ENCODE measurements at places on chromosomes 1 and 21. TPM values are rescaled to one million over a fixed set of nuclear protein-coding genes. Genes with fewer than 3 reads are reported as not detected.

The CFHR4 gene
- total RNA-seq, result not detected

The TYW3 gene
- 12.0 TPM for total RNA-seq

The TRIM58 gene
- total RNA-seq, result 0.19 TPM

The SEC16B gene
- 0.61 TPM for total RNA-seq

The CD101 gene
- 2.5 TPM for total RNA-seq

The CCDC27 gene
- total RNA-seq, result not detected

The CSF3R gene
- 0.42 TPM for total RNA-seq

The RGS4 gene
- total RNA-seq, result 0.26 TPM

The AXDND1 gene
- total RNA-seq, result not detected

The CYP4X1 gene
- total RNA-seq, result 31.0 TPM

The RNF186 gene
- total RNA-seq, result not detected

The CFHR1 gene
- not detected for total RNA-seq

The CIART gene
- 6.7 TPM for total RNA-seq

The C8B gene
- not detected for total RNA-seq

The SPAG17 gene
- 20.9 TPM for total RNA-seq

- H3K27ac ChIP-seq, result no peak overlapping the region
- no peaks in the 10 kb centered on the region for H3K36me3 ChIP-seq
- no peak for DNase-seq
- peaks cover 29% of the 10 kb centered on the region for H3K4me1 ChIP-seq
- no peaks in the 10 kb centered on the region for H3K27me3 ChIP-seq
Observed at GRCh38 chr1:58919959-58920321, 136.1 kb upstream of the JUN start.

DNA sequence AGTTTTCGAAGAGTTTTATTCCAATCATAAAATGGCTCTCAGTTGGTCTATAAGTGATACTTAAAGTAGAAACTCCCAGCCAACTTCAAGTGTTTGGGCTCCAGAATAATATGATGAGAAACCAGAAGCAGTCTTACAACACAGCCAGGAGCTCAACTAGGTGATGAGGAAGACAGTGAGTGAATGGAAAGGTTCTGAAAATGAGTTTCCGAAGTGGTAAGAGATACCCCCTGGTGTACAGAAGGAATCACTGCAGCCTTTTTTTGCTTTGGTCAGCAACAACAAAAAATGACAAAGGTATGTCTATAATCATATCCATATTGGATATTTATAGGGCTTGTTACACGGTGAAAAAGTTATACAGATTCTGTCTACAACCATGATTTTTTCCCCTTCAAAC lies 16.5 kb downstream of the KRTAP19-1 start:
- no peaks in the 10 kb centered on the region for H3K27me3 ChIP-seq
- no peaks in the 10 kb centered on the region for H3K4me1 ChIP-seq
- no peak overlapping the region for H3K27ac ChIP-seq
- no peak overlapping the region for H3K4me3 ChIP-seq
- DNase-seq, result no peak

- H3K4me1 ChIP-seq, result no peaks in the 10 kb centered on the region
- H3K36me3 ChIP-seq, result no peaks in the 10 kb centered on the region
- no peak overlapping the region for H3K4me3 ChIP-seq
- DNase-seq, result no peak
Observed at GRCh38 chr21:19523746-19524145, 1120.2 kb upstream of the TMPRSS15 start.

- H3K4me3 ChIP-seq, result no peak overlapping the region
- H3K27me3 ChIP-seq, result no peaks in the 10 kb centered on the region
- no peak for DNase-seq
- H3K36me3 ChIP-seq, result no peaks in the 10 kb centered on the region
Observed at GRCh38 chr21:31235671-31236450, 108.2 kb downstream of the TIAM1 start.

GRCh38 chr1:42797979-42798378 lies 13.2 kb downstream of the TMEM269 start:
- no peak overlapping the region for H3K4me3 ChIP-seq
- no peaks in the 10 kb centered on the region for H3K4me1 ChIP-seq
- H3K27ac ChIP-seq, result no peak overlapping the region
- no peaks in the 10 kb centered on the region for H3K36me3 ChIP-seq

- no peaks in the 10 kb centered on the region for H3K27me3 ChIP-seq
- H3K4me1 ChIP-seq, result peaks cover 7% of the 10 kb centered on the region
- H3K4me3 ChIP-seq, result no peak overlapping the region
- H3K36me3 ChIP-seq, result no peaks in the 10 kb centered on the region
Observed at GRCh38 chr1:198253668-198254067, 96.9 kb downstream of the NEK7 start.

- peak within 1 kb of the TSS; percentile 72 for H3K4me3 ChIP-seq
- no peak for DNase-seq
- no peaks in the 10 kb centered on the region for H3K36me3 ChIP-seq
- peaks cover 3% of the 10 kb centered on the region for H3K4me1 ChIP-seq
- no peaks in the 10 kb centered on the region for H3K27me3 ChIP-seq
Observed at GRCh38 chr1:72282271-72283021, at the start of gene NEGR1. Gene NEGR1, minus strand, starts transcription at chr1:72282539.

- H3K27ac ChIP-seq, result peak overlapping the region; percentile 88
- H3K4me3 ChIP-seq, result no peak overlapping the region
- H3K36me3 ChIP-seq, result no peaks in the 10 kb centered on the region
- no peaks in the 10 kb centered on the region for H3K27me3 ChIP-seq
Observed at GRCh38 chr1:19435851-19436455, 49.4 kb downstream of the CAPZB start.

- H3K27me3 ChIP-seq, result no peaks in the 10 kb centered on the region
- DNase-seq, result no peak
- no peak overlapping the region for H3K27ac ChIP-seq
- H3K36me3 ChIP-seq, result no peaks in the 10 kb centered on the region
Observed at GRCh38 chr1:56927171-56927570, 38.6 kb downstream of the C8B start.

- no peaks in the 10 kb centered on the region for H3K36me3 ChIP-seq
Observed at GRCh38 chr1:206923009-206923960, 1.5 kb upstream of the FCMR start.

GRCh38 chr1:45015683-45016082 lies 3.6 kb downstream of the UROD start:
- peaks cover 26% of the 10 kb centered on the region for H3K4me1 ChIP-seq
- H3K4me3 ChIP-seq, result no peak overlapping the region
- H3K27ac ChIP-seq, result no peak overlapping the region
- H3K36me3 ChIP-seq, result no peaks in the 10 kb centered on the region
- no peaks in the 10 kb centered on the region for H3K27me3 ChIP-seq

DNA sequence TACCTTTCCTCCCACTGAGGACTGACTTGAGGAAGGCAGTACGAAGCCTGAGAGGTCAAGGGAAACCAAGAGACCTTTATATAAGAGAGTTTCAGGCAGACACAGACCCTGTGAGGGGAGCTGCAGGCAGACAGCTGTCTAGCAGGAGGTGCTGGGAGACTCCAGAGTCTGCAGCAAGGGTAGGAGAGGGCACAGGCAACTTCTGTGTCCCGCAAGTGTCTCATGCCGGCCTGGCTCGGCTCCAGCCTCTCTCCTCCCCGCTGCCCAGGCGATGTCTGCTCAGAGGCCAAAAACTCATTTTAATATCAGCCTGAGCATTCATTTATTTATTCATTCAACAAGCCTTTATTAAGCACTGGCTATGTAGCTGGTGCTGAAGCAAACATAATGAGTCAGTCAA lies 83.0 kb downstream of the KIRREL1 start:
- H3K4me3 ChIP-seq, result no peak overlapping the region
- H3K4me1 ChIP-seq, result no peaks in the 10 kb centered on the region
- no peaks in the 10 kb centered on the region for H3K27me3 ChIP-seq

- H3K4me3 ChIP-seq, result no peak overlapping the region
- no peaks in the 10 kb centered on the region for H3K36me3 ChIP-seq
- H3K4me1 ChIP-seq, result peaks cover 95% of the 10 kb centered on the region
- no peak for DNase-seq
- no peaks in the 10 kb centered on the region for H3K27me3 ChIP-seq
Observed at GRCh38 chr1:21939650-21940374, 2.7 kb upstream of the HSPG2 start.

- no peak overlapping the region for H3K4me3 ChIP-seq
- DNase-seq, result no peak
- H3K27ac ChIP-seq, result peak overlapping the region; percentile 80
Observed at GRCh38 chr1:14136152-14136763, 436.3 kb downstream of the PRDM2 start.

GRCh38 chr1:161676958-161677689 lies 14.2 kb downstream of the FCGR2B start:
- no peaks in the 10 kb centered on the region for H3K4me1 ChIP-seq
- DNase-seq, result no peak
- no peaks in the 10 kb centered on the region for H3K27me3 ChIP-seq
- no peak overlapping the region for H3K27ac ChIP-seq
- H3K36me3 ChIP-seq, result no peaks in the 10 kb centered on the region

DNA sequence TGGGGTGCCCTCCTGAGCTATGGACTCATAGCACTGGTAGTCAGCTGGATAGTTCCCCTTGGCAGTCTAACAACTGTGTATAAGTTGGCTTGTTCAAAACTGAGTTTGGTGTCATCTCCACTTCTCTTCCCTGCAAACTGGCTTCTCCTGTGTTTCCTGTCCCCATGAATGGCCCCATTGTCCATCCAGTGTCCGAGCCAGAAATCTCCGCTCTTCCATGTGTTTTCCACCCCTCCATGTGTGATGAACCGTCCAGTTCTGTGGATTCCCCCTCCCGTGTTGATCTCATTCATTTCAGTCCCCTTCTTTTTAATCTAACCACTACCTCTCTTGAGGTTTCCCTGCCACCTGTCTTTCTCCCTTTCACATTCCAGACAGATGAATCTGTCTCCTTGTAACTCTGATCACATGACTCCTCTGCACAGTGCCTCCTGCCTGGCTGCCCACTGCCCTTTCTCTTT lies 195.7 kb downstream of the ROR1 start:
- no peaks in the 10 kb centered on the region for H3K36me3 ChIP-seq
- H3K4me1 ChIP-seq, result peaks cover 12% of the 10 kb centered on the region
- no peak overlapping the region for H3K4me3 ChIP-seq
- no peaks in the 10 kb centered on the region for H3K27me3 ChIP-seq
- H3K27ac ChIP-seq, result no peak overlapping the region

GRCh38 chr1:20255666-20256065 lies 35.0 kb upstream of the VWA5B1 start:
- no peaks in the 10 kb centered on the region for H3K27me3 ChIP-seq
- H3K27ac ChIP-seq, result no peak overlapping the region
- DNase-seq, result no peak
- H3K4me1 ChIP-seq, result no peaks in the 10 kb centered on the region

- H3K27me3 ChIP-seq, result no peaks in the 10 kb centered on the region
- H3K36me3 ChIP-seq, result no peaks in the 10 kb centered on the region
- no peak overlapping the region for H3K4me3 ChIP-seq
- no peak for DNase-seq
Observed at GRCh38 chr1:191905781-191906180, 252.5 kb upstream of the RGS18 start.

- no peak overlapping the region for H3K27ac ChIP-seq
- H3K4me3 ChIP-seq, result no peak overlapping the region
- H3K27me3 ChIP-seq, result no peaks in the 10 kb centered on the region
- no peak for DNase-seq
Observed at GRCh38 chr1:3778590-3779264, 6.2 kb downstream of the SMIM1 start.

DNA sequence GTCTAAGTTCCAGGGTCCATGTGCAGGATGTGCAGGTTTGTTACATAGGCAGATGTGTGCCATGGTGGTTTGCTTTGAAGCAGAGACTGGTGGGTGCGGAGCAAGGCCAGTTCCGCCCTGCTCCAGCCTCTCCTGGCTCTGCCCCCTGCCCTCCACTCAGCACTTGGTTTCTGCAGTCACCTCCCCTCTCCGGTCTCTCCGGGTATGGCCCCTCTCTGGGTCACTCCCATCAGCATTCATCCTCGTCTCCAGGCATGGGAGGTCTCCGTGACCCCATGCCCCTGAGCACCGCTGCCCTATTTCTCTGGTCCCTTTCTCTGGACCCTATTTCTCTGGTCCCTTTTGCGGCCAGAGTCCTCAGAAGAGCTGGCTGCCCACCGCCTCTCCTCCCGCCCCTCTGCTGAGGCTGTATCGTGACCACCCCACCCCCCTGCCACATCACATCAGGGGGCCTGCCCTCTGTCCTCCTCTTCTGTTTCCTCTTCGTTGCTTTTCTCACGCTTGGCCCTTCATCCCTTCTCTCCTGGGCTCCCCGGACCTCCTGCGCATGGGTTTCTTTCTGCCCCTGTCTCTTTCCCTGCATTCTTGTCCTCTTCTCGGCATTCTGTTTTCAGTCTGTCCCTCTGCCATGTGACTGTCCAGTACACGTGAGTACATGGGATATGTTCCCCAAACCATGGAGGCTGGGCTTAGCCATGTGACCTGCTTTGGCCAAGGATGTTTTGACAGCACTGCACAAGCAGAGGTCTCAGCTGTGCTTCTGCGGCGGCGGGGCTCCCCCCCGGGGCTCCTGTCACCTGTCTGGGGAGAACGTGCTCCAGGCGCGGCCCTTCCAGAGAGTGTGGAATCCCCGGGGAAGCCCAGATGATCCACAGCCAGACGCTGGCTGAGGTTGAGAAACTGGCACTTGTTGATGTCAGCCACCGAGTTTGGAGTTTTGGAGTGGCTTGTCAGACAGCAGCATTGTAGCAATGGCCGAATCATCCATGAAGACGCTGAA lies 54.4 kb upstream of the C1orf174 start:
- H3K27me3 ChIP-seq, result no peaks in the 10 kb centered on the region
- H3K36me3 ChIP-seq, result no peaks in the 10 kb centered on the region
- no peak overlapping the region for H3K27ac ChIP-seq
- no peak overlapping the region for H3K4me3 ChIP-seq
- H3K4me1 ChIP-seq, result no peaks in the 10 kb centered on the region

GRCh38 chr21:45863267-45863666 lies 118.3 kb upstream of the COL6A1 start:
- H3K27ac ChIP-seq, result no peak overlapping the region
- H3K27me3 ChIP-seq, result no peaks in the 10 kb centered on the region
- no peak for DNase-seq
- no peaks in the 10 kb centered on the region for H3K36me3 ChIP-seq

GRCh38 chr1:184254849-184255248 lies 132.0 kb upstream of the C1orf21 start:
- H3K36me3 ChIP-seq, result no peaks in the 10 kb centered on the region
- no peak for DNase-seq
- no peaks in the 10 kb centered on the region for H3K4me1 ChIP-seq
- no peaks in the 10 kb centered on the region for H3K27me3 ChIP-seq
- no peak overlapping the region for H3K27ac ChIP-seq

DNA sequence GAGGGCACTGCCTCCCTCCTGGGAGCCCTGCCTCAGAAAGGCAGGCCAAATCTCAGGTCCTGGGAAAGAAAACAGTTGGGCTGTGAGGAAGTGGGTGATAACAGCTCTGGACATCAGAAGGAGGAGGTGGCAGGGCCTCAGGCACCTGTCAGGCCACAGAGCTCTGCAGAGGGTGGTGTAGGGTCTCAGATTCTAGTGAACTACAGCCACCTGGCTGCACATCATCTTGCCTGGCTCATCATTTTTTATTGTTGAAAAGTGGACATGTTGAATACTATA lies 15.3 kb upstream of the ZNF678 start:
- H3K27me3 ChIP-seq, result peaks cover 7% of the 10 kb centered on the region
- H3K4me3 ChIP-seq, result no peak overlapping the region
- H3K36me3 ChIP-seq, result no peaks in the 10 kb centered on the region
- no peak for DNase-seq
- H3K27ac ChIP-seq, result no peak overlapping the region

GRCh38 chr21:39073063-39073462 lies 110.2 kb downstream of the PSMG1 start:
- no peaks in the 10 kb centered on the region for H3K27me3 ChIP-seq
- H3K4me3 ChIP-seq, result no peak overlapping the region
- no peak overlapping the region for H3K27ac ChIP-seq
- H3K4me1 ChIP-seq, result no peaks in the 10 kb centered on the region
